ENCODE measurements at places on chromosomes 7 and 10.

GRCh38 chr7:117126676-117127075 lies 173.4 kb downstream of the ST7 start:
- DNase-seq = no peak

- no peak for DNase-seq
Observed at GRCh38 chr7:19139706-19140327, 5.4 kb downstream of the FERD3L start.

- no peak for DNase-seq
Observed at GRCh38 chr10:57628592-57629284, 639.0 kb downstream of the IPMK start.

GRCh38 chr7:138538518-138538917 lies 78.5 kb downstream of the TRIM24 start:
- peak; percentile 72 for DNase-seq

GRCh38 chr7:44508328-44509030 lies 18.0 kb upstream of the NUDCD3 start:
- DNase-seq = no peak

DNA sequence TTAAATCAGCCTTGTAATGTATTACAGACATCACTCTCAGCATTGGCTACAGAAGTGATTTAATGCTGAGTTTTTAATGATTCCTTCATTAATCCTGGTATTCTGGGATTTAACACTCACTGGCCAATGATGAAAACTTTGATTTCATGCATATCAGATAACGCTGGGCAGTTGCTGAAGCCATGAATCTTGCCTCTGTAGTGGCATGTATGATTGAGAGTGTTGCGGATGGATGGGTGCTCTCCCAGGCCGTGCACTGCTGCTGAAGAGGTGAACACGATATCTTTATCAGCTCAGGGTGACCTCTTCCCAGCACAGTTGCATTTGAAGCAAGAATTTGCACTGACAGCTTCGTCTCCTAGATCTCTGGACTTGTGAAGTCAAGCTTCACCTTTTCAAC lies 168.7 kb downstream of the LRRC4 start:
- no peak for DNase-seq

DNA sequence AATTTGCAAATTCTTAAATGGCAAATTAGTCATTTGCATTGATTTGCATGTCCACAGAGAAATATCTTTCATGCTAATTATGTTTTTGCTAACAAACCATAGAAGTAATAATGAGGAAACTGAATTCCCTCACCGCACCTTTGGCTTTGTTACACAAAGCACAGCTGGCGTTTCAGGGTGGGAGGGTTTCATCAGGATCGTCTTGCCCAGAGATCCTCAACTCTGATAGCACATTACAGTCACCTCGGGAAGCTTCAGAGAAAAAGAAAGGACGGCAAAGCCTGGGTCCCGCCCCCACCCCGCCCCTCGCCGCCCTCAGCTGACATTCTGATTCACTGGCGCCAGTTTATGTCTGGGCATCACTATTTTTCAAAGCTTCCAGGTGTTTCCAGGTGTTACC lies 119.4 kb downstream of the PTPRN2 start:
- no peak for DNase-seq

- no peak for DNase-seq
Observed at GRCh38 chr7:39144420-39144819, 166.7 kb downstream of the POU6F2 start.

GRCh38 chr7:76071316-76072242 lies 23.7 kb downstream of the MDH2 start:
- no peak for DNase-seq

- peak; percentile 3 for DNase-seq
Observed at GRCh38 chr10:132666705-132667341, 119.1 kb downstream of the NKX6-2 start.

DNA sequence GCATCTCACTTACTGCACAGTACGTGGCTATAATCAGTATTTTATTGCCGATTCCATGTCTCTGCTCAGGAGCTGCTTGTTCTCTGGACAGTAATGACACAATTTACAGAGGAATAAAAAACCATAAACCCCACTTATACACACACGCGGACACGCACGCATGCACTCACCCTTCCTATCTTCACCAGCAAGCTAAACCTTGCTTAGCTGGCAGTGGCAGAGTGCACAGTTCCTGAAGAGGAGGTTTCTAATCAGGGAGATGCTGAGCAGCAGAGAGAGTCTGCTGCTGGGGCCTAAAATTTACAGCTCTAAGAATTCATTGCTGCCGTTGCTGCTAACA lies 66.3 kb downstream of the SND1 start:
- no peak for DNase-seq

DNA sequence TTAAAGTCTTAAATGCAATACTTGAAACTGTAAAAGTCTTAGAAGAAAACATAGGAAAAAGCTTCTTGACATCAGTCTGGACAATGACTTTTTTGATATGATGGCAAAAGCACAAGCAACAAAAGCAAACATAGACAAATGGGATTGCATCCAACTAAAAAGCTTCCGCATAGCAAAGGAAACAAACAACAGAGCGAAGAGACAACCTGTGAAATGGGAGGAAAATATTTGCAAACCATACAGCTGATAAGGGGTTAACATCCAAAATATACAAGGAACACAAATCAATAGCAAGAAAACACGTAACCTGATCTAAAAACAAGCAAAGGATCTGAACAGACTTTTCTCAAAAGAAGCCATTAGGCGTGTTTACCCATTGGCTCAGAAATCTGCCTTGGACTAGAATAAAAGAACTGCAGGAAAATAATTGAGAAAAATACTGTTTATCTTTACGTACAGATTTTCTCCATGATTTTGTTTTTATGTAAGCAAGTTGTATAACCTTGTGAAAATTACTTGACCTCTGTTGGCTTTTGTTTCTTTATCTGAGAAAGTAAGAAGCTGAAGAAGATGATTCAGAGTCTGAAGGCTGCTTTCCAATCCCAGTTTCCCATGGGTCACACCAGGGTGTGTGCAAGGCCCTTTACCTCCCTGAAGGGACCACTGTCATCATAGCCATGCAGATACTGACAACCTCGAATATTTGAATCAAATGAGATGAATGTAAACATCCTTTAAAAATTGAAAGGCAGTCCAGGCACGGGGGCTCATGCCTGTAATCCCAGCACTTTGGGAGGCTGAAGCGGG lies 99.1 kb upstream of the LANCL2 start:
- no peak for DNase-seq

- no peak for DNase-seq
Observed at GRCh38 chr7:50268990-50269389, 35.5 kb upstream of the IKZF1 start.

DNA sequence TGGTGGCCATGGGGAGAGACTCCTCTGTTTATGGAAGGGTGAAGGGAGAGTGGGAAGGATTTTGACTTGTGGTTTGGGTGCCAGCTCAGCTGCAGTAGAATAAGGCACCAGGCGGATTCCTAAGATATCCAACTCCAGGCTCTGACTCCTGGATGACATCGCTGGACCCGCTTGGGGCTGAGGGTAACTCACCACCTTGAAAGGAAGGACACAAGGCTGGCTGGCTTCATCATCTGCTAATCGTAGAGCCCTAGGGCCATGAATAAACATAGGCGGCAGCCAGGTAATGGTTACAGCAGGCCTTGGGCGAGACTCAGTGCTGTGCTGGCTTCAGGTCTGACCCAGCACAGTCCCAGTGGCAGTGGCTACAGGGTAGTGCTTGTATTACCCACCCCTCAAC lies 16.7 kb upstream of the LIPK start:
- no peak for DNase-seq

GRCh38 chr10:97764519-97764931 lies 7.3 kb downstream of the SFRP5 start:
- DNase-seq = no peak

- peak; percentile 55 for DNase-seq
Observed at GRCh38 chr7:13904689-13905088, 84.8 kb downstream of the ETV1 start.

DNA sequence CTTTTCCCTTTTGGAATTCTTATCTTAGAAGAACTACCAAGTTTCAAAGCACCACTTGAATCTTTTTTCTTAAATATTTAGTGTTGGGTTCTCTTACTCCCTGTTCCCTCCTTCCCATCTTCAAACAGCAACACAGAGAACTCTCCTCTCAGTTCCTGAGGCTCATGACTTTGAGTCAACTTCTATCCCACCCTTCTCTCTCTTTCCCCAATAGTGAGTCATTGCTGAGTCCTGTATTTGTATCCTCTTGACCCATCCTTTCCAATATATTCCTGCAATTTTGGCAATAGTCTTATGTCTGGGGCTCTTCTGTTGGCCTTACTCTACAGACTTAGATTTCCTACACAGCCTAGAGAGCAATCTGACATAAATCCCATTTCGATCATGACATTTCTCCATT lies 20.8 kb upstream of the JCAD start:
- no peak for DNase-seq

DNA sequence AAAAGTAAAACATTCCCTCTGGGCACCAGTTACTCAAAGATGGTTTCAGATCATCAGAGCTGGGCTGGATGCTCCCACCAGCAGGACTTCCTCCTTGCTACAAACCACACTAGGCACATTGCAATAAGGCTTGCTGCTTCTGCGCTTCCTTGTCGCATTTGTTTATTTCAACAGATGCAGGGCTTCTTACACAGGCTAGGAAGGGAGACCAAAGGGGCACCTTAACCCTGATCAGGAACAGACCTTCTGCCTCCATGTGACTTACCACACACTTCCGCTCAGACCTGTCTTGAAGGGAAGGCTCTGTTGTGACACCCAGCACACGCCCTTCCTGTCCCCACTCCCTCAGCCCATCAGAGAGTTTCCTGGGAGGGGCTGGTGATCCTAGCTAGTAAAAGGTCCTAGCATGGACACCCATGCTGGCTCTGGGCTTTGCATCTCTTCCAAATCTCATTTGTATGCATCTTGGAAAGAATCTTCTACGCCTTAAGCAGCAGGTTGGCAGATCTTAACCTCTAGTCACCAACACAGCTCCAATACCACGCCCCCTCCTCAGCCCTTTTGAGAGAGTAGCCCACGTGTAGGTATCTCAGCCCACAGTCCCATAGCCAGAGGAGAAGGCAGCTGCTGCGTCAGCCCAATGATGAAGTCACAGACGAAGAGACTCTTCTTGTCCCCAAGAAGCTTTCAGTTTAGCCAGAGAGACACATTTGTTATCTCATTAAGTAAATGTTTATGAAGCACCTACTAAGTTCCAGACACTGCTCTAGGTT lies 47.1 kb upstream of the SVIL start:
- DNase-seq = no peak

GRCh38 chr7:20786779-20787659 lies at the start of gene SP8:
SP8 (minus strand) TSS chr7:20786886; CDS start chr7:20786798, 88 bp downstream.
- DNase-seq = peak; percentile 43

DNA sequence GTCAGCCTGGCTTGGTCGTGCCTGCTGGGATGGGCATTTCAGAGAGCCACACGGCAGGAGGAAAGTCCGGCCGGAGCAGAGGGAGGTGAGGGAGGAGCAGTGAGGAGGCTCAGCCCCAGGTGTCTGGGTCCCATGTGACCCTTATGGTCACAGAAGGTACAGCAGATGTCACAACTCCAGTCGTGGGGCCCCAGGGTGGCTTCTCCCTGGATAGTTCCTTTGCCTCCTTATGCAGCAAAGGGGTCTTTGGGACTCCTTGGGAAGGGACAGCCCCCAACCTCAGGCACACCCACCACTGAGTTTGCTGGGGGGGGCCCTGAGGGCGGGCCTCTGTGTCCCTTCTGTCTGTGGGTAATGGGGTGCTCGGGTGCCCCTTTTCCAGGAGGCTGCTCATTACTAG lies 19.6 kb upstream of the PRKAG2 start:
- DNase-seq = no peak

- no peak for DNase-seq
Observed at GRCh38 chr10:64863836-64864235, 1342.6 kb downstream of the REEP3 start.

GRCh38 chr10:61294131-61294530 lies 159.1 kb downstream of the TMEM26 start:
- no peak for DNase-seq

DNA sequence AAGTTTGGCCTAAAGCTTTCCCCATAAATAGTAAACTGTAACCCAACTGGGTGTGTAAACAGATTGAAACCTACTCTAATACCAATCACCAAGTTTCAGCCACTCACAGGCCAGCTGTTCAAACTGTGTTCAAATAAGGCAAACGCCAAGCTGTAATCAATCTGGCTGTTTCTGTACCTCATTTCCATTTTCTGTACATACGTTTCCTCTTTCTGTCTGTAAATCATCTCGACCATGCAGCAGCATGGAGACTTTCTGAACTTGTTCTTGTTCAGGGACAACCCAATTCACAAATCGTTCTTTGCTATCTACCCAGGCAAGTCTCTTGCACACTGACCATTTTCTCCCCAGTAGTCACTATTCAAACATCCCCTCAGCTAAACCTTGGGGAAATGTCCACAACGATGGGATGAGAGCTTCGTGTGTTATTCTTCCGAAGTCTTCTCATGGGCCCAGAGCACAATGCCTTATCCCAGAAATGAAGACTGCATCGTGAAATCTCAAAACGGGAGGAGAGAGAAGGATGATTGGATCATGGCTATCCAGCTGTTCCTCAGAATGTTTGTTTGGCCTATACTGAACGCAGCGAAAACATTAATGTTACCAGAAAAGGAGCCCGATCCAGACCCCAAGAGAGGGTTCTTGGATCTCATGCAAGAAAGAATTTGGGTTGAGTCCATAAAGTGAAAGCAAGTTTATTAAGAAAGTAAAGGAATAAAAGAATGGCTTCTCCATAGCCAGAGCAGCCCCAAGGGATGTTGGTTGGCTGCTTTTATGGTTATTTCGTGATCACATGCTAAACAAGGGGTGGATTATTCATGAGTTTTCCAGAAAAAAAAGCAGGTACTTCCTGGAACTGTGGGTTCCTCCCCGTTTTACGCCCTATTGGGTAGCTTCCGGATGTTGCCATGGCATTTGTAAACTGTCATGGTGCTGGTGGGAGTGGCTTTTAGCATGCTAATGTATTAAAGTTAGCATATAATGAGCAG lies 86.2 kb downstream of the SLC16A9 start:
- DNase-seq = no peak

GRCh38 chr10:95333997-95334804 lies 43.4 kb upstream of the PDLIM1 start:
- DNase-seq = peak; percentile 72

GRCh38 chr7:17046259-17046658 lies 164.5 kb upstream of the AGR3 start:
- DNase-seq = no peak

DNA sequence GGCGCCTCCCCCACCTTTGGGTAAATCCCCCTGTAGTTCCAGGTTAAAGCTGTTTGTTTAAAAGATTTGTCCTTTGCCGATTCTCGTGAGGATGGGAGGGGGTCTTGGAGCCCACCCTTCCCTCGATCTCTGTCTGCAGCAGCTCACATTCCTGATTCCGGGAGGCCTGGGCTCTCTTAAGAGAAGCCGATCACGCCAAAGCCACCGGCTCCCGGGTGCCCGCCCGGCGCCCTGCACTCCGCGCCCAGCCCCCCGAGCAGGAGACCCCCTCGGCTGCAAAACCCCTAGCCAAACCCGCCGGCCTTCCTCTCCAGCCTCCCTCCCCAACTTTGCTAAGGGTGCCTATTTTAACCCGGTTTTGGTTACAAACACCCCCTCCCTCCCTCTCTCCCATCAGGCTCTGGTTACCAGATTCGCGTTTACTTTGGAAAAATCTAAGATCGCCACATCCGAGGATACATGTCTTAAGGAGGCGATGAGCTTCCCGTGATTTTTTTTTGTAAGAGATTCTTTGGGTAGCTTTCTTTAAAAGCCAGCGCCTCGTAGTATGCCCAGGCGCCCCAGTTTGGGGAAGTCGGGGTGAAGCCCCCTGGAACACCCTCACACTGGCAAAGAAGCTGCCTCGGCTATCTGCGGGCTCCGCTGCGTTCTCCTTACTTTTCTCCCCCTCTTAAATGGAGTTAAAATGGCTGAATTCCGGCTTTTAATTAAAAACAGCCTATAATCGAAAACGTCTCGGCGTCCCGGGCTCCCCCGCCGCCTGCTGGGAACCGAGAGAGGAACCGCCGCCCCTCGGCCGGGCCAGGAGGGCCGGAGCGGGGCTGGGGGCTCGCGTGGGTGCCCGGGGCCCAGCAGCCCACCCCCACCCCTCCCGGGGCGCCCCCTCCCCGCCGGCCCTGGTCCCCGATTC lies 983 bp downstream of the TNRC18 start:
- peak; percentile 72 for DNase-seq

All from adipocyte (in vitro differentiated cells).